ENCODE measurements at places on chromosomes 2 and 18. TPM values are rescaled to one million over a fixed set of nuclear protein-coding genes. Genes with fewer than 3 reads are reported as not detected.

GRCh38 chr2:173989884-173990215 lies 24.7 kb upstream of the SP3 start:
- no peak for DNase-seq

DNA sequence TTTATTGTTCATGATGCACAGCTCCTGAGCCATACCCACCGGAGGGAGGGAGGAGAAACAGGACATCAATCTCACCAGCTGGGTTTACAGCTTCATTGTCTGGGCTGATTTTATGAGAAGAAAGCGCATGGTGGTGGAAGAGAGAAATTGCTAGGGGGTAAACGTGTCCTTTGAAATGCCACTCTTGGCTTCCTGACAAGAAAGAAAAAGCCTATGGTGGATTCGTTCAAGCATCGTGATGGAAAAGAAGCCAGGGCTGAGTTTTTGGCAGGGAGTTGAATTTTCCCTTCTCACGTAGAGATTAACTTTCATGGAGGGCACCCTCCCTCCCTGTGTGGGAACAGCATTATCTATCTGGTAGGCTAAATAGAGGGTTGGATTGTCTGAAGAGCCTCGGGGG lies 502.0 kb downstream of the SLC4A3 start:
- DNase-seq, result no peak

Gene ZNF385B
- total RNA-seq, result 3.2 TPM

GRCh38 chr18:77047803-77048419 lies 84.7 kb downstream of the MBP start:
- no peak for DNase-seq

DNA sequence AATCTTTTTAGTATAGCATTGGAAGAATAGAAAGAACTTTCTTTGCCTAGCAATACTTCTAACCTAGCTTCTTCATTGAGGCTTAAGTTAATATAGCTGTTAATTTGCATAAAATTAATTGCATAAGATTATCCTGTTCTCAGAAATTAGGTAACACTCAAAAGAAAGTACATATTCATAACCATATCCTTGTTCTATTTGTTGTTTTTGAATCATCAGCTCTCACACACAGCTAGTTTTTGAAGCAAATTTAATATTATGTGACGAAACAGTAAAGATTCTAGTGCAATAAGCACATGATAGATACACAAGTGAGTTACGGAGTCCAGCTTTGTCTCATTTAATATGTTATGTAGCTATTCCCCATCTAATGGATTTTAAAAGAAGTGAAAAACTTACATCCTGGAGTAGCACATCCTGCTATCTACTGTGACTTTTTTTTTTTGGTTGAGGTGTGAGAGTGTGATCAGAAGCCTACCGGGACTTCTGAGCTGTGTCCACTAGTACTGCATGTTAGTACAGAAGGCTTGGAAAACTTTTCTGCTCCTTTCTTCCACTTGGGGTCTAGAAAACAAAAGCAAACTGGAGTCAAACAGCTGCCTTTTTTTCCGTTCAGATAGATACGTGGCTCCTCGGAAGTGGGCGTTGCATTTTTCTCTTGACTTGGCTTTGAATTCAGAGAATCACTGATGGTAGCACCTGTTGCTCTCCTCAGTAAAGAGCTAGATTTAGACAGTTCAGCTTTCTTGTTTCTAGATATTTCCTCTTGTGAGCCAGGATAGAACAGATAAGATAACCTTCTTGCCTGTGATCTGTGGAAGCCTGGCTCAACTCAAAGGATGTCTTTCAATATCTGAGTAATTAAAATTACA lies 27.2 kb downstream of the KDM3A start:
- no peak for DNase-seq

Gene NEU4
- 34.8 TPM for total RNA-seq

GRCh38 chr18:48300463-48300961 lies 108.7 kb downstream of the ZBTB7C start:
- DNase-seq, result peak; percentile 30

DNA sequence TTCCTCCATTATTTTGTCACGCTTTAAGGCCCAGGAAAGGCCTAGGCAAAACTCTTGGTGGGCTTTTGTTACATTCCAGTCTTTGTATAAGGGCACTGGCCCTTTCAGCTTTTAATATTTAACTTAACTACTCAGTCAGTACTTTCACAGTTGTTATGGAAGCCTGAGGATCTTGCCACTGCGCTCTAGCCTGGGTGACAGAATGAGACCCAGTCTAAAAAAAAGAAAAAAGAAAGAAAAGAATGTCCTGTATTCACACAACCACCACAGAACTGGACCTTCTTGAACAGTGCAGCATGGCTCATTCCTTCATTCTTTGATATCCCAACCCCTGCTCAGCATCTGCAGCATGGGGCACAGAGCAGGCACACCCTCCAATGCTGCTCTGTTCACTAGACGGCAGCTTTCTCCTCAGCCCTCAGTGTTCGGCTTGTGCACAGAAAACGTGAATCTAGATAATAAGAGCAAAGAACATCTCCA lies 93.4 kb upstream of the MSH2 start:
- DNase-seq, result no peak

Gene EVX2
- total RNA-seq, result not detected

- DNase-seq, result no peak
These were observed 26.5 kb downstream of the PPP4R3B start for GRCh38 chr2:55590810-55591440.

- DNase-seq, result no peak
These were observed 24.5 kb downstream of the TMEM177 start for GRCh38 chr2:119703526-119703925.

Gene AOX1
- 119 TPM for total RNA-seq
